Fibroblast of upper back skin (primary cell): ENCODE measurements at places on chromosomes 16 and 17.

DNA sequence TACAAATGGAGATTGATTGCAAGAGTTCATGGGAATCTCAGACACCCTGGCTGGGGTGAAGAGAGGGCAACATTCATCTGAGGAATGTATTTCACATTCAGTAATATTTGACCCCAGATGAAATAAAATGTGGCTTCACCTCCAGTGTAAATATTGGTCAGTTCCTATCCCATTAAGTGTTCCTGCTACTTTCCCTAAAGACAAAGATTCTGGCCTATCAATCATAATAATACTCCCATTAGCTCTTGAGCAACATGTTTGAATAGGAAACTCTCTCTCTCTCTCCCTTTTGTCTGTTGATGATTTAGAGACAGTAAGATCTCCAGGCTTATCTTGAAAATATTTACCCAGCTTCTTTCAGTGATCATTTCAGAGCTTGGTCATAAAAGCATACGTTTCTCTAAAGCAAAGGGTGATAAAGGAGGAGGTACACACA, 70.1 kb downstream of the KCNJ2 start:
- DNase-seq: peak; percentile 37

- DNase-seq: peak; percentile 78
These were observed 445 bp upstream of the DBNDD1 start for GRCh38 chr16:90019543-90020259.

DNA sequence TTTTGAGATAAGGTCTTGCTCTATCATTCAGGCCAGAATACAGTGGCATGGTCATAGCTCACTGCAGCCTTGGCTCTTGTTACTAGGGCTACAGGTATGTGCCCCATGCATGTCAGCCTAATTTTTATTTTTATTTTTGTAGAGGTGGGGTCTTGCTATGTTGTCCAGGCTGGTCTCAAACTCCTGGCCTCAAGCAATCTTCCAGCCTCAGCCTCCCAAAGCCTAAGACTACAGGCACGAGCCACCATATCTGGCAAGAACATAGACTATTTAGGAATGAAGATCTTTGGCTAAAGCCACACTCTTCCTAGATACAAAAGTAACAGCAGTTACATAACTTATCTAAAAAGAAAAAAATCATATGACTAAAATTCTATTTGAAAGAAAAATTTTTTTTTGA, 15.6 kb upstream of the DDX19A start:
- no peak for DNase-seq

DNA sequence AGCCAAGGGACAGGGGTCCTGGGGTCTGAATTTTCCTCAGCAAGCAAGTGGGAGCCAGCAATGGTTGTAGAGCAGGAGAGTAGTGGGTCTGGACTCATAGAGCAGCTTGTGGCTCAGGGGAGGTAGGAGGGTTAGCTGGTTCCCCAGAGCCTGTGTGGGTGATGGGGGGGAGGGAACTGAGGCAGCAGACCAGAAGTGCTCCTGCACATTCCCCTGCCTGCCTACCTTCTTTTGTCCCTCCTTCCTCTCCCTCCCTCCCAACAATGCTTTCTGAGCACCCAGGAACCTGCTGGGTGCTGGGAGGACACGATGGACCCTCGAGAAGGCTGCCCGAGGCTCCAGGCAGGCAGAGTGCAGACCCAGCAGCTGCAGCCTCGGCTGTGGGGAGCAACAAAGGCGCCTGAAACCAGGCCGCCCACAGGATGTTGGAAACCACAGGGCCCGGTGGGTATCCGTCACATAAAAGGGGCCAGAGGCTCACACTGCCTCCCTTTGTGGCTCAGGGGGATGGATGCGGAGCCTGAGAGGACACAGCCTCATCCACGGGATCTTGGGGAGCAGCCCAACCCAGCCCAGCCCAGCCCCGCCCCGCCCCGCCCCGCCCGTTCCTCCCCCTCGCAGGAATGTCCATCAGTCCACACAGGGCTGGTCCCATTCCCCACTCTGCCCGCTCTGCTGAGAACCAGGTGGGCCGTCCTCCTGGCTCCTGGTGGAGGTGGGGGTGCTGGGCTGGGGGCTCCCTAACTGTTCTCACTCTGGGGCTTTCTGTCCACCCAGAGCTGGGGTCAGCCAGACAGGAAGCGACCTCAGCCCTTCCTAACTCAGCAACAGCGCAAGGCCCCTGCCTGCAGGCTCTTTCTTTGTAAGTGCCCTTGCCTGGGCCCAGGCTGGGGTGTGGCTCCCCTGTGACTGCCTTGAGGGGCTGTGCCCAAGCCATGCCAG, 1.7 kb upstream of the NLRC3 start:
- peak; percentile 3 for DNase-seq

DNA sequence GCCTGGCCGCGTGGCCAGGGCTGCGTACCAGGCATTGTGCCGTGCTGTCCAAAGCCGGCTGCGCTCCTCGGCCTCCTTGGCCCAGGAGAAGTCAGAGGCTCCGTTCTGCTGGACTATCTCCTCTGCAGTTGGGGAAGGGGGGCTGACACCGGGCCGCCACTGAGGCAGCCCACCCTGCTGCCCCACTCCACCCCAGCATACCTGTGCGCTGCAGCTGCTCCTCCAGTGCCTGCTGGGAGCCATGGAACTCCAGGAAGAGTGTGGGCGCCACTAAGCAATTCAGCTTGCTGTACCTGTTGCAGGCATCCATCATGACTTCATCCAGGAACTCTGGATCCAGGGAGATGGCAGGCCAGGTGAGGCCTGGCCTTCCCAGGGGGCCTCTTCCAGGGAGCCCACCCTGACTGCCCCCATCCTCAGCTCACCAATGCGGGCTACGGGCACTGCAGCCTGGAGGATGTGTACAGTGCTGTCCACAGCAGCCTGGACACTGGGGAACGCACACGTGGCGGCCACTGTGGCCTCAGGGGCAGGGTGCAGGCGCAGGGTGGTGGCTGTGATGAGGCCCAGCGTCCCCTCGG, 2.9 kb downstream of the LDHD start:
- DNase-seq: no peak

DNA sequence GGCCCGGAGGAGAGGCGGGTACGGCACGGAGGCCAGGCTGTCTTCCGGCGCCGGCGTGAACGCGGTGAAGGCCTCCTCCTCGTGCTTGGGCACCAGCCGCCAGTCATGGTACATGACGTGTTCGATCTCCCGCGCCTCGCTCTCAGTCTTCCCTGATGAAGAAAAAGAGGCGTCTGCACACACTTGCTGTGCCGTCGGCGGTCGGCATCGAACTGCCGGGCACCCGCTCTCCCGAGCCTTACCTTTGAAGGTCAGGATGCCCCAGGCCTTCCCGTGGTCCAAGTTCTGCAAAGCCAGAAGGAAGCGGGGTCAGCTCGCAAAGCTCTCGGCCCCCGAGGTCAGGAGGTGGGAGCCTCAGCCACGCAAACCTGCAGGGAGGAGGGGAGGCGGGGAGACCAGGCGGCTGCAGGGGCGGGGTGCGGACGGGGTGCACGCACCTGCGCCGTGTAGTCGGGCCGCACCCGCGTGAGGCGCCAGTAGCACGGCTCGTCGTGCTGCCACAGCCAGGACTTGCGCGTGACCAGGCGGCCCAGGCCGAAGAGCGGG, at the start of gene EME2:
EME2 (plus strand) TSS at position 449 of the 546 bp plus-strand sequence. CDS start 418 bp downstream, outside the sequence.
- DNase-seq: no peak

DNA sequence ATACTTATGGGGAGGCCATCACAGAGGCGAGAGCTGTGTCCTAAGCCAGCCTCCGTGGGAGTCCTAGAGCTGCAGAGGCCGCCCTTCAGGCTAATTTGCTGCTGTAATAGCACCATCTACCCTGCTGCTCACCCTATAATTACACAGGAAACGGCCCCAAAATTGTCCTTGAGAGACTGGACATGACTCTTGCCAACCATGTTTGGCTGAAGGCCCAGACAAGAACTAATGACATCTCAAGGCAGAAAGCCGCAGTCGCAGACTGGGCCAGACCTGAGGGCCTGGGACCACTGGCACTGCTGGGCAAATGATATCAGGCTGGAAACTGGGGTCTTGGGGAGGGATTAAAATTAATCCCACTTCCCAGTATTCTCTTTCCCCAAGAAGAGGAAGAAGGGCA, 24.1 kb downstream of the PSMD7 start:
- DNase-seq: no peak

DNA sequence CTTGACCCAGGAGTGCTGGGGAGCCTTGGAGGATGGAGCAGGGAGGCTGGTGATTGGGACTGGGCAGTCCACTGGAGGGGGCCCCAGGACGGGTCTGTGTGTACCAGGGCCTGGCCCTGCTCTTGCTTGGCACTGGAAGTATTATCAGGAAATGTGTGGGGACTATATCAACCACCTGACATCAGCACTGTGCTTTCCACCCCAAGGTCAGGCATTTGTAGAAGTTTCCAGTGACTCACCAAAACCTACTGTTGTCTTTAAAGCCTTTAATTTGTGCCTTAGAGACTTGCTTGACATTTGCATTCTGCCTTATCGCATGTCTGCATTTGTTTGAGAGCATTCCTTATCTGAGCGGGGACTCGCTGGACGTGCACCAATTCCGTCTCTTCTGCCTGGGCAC, 323.1 kb downstream of the FOXL1 start:
- DNase-seq: no peak

GRCh38 chr17:66542129-66542966, 239.9 kb downstream of the PRKCA start:
- peak; percentile 71 for DNase-seq

DNA sequence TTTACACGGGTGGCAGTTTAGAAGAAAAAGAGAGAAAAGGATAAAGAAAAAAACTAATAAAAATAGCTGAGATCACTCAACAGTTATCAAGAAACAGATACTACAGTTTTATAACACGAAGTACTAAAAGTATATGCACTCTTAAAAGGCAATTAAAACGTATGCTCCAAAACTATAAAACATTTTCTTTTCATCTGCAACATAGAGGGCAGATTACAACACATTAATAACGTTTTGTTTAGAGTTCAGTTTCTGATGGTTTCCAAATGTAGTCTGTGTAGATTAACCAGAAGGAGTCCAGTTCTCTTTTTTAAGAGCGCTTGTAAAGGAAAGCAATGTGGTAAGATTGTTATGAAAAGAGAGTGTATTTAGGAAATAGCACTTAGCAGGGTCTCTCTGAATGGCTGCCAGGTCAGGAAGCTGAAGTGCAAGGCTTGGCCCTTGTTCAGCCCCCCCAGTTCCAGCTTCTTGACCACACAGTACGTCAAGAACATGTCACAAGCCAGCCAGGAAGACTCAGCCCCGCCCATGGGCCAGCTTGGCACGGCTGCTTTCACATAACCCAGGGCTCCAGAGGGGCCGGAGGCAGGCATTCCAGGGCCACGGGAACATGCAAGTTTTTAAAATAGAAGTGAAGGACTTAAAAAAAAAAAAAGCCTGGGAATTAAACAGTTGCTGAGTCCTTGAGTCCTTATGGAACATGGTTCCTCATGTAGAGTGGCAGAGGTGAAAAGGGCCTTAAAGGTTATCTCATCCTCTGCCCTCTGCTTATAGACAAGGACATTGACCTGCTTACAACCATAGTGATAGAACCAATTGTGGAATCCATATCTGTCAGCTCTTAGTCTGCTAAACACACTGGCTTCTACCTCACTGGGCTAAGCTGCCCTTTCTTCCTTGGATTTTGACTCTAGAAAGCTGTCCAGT, 147.4 kb upstream of the TBX2 start:
- DNase-seq: peak; percentile 90

DNA sequence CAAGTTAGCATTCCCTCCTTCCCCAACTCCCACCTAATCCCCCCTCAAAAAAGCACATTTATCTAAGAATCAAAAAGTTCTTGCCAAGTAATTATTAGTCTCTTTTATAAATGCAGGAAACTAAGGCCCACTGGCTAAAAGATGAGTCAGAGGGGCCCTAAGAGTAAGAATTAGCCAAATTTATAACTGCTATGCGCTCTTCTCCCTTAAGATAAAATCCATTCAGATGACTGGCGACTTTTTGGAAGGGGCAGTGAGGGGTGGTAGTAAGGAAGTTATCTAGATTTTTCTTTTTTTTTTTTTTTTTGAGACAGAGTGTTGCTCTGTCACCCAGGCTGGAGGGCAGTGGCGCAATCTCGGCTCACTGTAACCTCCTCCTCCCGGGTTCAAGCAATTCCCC, 17.1 kb downstream of the ZNF652 start:
- no peak for DNase-seq

GRCh38 chr16:88983771-88984687, 7.0 kb upstream of the CBFA2T3 start:
- DNase-seq: no peak

DNA sequence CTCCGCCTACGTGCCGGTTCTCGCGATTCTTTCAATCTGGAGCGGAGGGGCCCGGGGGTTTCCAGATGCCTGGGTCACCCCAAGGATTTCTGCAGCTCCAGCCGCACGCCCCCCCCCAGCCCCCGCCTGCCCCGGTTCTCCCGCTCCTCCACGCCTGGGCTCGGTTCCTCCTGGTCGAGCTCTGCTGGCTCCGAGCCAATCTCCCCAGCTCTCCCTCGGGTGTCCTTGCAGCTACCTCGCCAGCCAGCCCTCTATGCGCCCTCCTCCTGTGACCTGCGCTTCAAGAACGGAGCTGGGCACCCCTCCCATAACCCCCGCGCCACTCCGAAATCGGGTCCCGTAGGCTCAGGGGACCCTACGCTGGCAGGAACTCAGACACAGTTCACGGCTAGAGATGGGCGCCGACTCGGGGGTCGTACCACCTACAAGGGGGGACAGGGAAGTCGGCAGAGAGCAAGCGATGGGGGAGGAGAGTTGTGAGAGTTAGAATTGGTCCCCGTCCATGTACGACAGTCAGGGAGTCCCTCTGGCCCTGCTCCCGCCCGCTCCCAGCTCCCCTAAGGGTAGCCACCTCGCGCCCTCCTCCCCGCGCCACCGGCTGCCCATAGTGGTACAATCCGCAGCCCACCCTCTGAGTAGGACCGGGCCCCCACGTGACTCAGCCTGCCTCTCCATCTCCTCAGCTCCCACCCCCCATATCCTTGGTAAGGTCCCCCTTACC, 961 bp downstream of the FGF11 start:
- peak; percentile 47 for DNase-seq

GRCh38 chr17:49556223-49556943, 19.3 kb upstream of the NXPH3 start:
- peak; percentile 68 for DNase-seq

- peak; percentile 9 for DNase-seq
These were observed 91.4 kb upstream of the CCL2 start for GRCh38 chr17:34163646-34164045.

DNA sequence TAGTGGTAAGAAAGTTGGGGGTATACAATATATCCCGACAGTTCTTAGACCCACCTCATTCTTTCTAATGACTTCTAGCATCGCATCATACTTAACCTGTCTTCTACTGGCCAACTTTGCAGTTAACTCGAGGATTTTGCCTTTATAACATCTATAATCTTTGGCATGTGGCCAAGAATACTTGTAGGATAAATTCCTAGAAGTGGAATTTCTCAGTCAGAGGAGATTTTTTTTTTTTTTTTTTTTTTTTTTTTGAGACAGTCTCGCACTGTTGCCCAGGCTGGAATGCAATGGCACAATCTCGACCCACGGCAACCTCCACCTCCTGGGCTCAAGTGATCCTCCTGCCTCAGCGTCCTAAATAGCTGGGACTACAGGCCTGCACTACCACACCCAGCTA, 253.5 kb downstream of the MRTFB start:
- peak; percentile 83 for DNase-seq
